ENCODE measurements at places on chromosomes 6 and 20.

- DNase-seq, result no peak
Observed at GRCh38 chr6:138882369-138883017, 86.6 kb downstream of the ECT2L start.

DNA sequence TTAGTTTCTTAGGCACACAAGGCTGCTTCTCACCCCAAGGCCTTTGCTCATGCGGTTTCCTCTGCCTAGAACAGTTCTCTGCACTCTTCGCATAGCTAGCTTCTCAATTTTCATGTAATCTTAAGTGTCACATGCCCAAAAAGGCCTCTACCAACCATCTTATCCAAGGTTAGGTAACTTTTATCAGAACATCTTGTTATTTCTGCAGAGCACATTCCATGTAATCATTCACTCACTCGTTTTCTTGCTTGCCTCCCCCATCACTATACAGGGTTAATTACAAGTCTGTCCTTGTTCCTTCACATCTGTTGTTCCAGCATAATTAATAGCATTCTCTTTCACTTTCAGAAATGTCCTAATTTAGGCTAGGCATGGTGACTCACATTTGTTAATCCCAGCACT, 53.8 kb downstream of the NCOA6 start:
- DNase-seq, result no peak

DNA sequence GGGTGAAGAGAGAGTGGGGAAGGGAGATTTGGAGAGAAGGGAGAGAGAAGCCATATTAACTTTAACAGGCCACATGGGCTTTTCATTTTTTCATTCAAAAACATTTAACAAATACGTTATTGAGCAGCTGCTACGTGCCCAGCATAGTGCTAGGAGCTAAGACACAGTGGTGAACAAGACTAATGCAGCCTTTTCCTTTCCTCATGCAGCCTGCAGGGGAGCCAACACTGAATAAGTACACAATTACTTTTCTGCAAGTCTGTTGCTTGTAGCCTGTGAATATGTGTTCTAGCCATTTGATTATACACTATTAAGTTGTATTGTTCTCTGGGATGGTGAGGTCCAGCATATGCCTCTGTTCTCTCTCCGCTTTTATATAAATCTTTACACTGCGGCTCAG, 1.9 kb upstream of the BLOC1S5 start:
- no peak for DNase-seq

DNA sequence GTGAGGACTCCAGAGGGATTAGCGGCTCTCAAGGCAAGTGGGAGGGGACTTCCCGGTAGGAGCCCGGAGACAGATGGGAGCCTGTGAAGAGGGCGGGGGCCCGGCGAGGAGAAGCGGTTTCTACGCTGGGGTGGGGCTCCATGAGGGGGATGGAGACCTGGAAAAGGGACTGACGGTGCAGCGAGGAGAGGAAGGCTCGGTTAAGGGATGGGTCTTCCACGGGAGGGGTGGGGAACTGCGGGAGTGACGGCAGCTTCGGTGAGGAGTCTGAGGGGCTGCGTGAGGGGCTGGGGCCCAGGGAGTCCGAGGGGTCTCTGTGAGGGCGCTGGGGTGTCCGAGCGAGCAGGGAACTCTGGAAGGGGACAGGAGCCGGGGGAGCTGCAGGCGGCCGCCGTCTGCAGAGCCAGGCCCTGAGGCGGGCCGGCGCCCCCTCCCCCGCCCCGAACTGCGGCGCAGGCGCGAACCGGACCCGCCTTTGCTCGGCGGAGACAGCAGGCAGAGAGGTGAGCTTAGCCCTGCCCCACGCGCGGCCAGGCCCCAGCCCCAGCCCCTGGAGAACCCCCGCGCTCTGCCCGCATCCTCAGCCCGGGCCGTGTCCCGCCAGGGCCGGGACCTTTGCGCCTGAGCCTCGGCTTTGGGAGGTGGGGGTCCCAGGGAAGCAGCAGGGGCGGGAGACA, at the start of gene NRSN2:
Gene NRSN2, plus strand, starts transcription at position 472 of the 677 bp plus-strand sequence. CDS start 2,533 bp downstream, outside the sequence.
- DNase-seq, result peak; percentile 8

DNA sequence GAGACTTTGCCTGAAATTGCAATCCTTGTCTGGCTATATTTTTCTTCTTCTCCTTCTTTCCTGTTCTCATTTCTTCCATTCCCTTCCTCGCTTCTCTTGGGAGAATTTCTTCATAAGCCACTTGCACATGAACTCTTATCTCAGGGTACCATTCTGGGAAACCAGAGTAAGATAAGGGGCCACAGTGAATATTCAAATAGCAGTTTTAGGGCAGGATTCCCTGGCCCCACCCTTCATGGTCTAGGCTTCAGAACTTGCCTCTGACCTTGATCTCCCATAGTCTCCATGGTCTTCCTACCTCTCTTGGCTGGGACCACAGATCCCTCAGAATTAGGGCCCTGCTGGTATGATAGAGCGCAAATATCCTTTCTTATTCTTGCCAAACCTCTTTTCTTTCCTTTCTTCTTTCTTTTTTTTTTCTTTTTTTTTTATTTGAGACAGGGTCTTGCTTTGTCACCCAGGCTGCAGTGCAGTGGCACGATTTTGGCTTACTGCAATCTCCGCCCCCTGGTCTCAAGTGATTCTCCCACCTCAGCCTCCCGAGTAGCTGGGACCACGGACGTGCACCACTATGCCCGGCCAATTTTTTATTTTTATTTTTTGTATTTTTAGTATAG, 123.0 kb upstream of the CITED2 start:
- no peak for DNase-seq

- DNase-seq, result no peak
Observed at GRCh38 chr6:30152016-30152673, 8.9 kb downstream of the TRIM10 start.

DNA sequence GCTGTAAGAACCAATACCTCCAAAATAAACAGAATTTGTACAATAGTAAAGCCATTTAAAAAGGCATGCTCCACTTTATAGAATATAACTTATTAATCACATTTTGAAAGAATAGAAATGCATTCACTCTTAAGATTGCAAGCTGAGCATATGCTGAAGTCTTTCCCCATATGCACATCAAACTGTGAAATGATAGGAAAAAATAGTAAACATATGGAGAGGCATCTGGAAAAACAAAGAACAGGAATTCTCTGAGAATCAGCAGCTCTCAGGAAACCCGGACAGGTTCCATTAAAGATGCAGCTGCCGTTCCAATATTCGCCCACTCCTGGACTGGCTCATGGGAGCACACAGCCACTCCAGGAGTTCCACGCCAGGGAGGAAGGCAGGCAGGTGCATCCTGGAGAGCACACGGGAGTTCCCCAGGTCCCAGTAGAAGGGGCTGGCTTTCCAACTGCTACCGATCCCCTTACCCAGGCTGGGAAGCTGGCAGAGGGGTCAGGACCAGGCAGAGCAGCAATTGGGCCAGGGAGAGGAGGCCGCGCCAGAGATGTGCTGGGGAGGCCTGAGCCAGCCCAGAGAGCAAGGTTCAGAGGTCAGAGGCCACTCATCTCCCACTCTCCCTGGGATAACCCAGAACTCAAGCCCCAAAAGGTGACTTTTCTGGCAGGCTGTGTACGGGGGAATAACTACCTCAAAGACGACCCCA, 111.1 kb downstream of the DLL1 start:
- no peak for DNase-seq

DNA sequence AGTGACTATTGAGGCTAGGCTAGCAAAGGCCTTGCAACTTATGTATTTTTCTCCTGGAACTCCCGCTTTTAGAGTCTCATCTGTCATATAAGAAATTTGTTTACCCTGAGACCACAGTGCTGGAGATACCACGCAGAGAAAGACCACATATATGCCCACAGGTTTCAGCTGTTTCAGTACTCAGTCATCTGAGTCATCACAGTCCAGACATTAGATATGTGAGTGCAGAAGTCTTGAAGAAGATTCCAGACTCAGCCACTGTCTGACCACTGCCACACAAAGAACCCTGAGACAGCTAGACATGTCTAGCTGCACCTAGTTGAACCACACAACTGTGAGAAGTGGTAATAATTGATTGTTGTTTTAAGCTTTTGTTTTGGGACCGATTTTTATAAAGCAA, 648.3 kb downstream of the EPM2A start:
- no peak for DNase-seq

- no peak for DNase-seq
Observed at GRCh38 chr6:139030228-139030963, 1.9 kb downstream of the ABRACL start.

- DNase-seq, result no peak
Observed at GRCh38 chr20:14553774-14554534, 216.5 kb upstream of the FLRT3 start.

DNA sequence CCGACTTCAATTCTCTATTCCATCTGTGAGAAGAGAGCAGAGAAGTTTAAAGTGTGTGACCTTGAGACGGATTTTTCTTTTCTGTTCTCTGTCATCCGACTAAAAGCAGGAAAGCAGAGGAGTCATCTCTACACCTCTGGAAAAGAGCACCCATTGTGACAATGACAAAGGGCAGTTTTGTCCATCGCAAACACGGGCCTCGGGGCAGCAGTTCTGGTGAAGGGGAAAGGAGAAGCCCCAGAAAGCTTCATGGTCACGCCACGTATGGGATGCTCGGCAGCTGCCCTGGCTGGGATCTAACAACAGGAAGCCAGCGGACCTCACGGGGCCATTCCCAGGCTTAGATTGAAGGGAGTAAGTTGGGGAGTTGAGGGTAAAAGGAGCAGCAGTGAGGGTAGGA, 52.0 kb upstream of the HBS1L start:
- DNase-seq, result no peak

GRCh38 chr6:90478789-90479602, 107.9 kb downstream of the MAP3K7 start:
- peak; percentile 83 for DNase-seq

DNA sequence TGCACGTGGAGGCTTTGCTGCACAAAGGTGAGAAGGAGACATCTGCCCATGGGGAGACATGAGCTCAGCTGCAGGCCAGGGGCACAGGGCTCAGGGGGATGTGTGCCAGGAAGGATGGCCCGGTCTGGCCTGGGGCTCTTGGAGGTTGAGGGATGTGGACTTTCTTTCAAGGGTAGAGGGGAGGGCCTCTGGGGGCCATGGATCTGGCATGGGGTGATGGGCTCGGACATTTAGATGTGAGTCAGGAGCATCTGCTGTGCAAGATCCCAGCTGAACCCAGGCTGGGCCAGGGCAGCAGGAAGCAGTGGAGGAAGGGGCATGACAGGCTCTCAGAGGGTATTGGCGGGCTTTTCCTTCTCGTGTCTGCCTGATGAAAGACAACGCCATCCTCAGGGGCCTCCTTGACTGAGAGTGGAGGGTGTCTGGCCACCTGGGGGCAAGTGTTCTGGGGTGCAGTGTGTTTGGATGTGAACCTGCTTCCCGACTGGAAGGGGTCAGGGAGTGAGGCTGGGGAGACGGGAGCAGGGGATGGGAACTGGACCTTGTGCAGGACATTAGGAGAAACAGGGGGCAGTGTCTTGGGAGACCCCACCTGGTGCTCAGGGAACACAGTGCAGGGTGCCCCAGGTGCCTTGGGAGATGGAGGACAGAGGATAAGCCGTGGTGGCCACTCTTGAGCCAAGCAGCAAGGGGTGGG, 156.1 kb downstream of the ERMARD start:
- DNase-seq, result no peak

- no peak for DNase-seq
Observed at GRCh38 chr6:71396410-71396801, 107.8 kb downstream of the OGFRL1 start.

GRCh38 chr6:112030961-112031660, 22.8 kb upstream of the CCN6 start:
- DNase-seq, result no peak

DNA sequence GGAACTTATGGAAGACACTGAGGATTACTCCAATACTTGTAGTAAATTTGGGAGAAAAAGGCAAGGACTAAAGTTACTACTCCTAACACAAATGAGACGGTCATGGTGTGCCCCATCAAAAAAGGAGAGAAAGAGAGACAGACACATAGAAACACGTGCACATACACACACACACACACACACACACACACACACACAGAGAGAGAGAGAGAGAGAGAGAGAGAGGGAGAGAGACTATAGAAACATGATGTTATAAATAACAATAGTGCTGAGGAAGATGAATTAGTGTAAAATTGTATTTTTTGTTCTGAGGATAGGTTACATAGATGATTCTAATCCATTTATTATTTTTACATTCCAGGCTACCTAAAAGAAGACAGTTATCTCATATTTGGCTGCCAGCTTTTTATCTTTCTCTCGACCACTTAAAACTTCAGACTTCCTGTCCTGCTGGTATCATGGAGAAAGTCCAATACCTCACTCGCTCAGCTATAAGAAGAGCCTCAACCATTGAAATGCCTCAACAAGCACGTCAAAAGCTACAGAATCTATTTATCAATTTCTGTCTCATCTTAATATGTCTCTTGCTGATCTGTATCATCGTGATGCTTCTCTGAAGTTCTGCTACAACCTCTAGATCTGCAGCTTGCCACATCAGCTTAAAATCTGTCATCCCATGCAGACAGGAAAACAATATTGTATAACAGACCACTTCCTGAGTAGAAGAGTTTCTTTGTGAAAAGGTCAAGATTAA, 10.5 kb downstream of the PLN start:
- no peak for DNase-seq

- no peak for DNase-seq
Observed at GRCh38 chr6:29655658-29656057, 1.2 kb upstream of the MOG start.

- no peak for DNase-seq
Observed at GRCh38 chr6:127576874-127577273, at the start of gene C6orf58. Gene C6orf58 (plus strand): TSS chr6:127577174. CDS start chr6:127577186, 12 bp downstream.
